ENCODE measurements at places on chromosomes 16 and 17.
A peak's percentile ranks its signal among the peaks of the same experiment; 100 is the strongest.

GRCh38 chr16:47848421-47849109 lies 307.2 kb downstream of the ABCC12 start:
- no peak for DNase-seq

- DNase-seq = no peak
Measured at GRCh38 chr16:17944345-17944744, 392.2 kb downstream of the NPIPA8 start.

DNA sequence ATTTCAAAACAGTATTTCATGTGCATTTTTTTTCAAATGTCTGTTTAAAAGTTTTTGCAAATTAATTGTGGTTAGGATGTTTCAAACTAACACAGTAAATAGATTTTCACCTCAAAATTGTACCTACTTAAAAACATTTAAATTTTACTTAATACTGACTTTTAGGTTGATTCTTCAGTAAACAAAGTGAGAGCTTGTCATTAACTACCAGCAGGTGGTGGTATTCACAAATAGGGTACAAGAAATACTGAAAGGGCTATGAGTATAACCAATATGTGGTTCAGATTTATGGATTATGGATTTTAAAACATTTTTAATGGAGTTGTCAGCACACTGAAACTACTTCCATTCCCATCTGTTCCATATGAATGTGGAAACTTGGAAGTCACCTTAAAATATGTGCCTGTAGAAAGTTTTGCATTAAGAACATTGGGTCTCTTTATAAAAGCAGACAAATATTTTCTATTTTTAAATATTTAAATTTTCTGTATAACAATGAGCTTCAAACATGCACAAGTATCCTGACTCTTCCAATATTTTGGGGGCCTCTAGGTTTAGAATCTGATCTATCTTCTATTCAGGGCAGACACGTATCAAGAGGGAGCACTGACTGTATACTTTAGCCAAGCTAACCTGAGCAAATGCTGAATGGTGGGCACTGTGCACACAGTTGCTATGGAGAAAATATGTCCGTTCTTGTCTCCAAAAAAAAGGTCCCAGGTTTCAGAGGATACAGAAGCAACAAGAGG lies 155.6 kb downstream of the SNX11 start:
- DNase-seq = no peak

DNA sequence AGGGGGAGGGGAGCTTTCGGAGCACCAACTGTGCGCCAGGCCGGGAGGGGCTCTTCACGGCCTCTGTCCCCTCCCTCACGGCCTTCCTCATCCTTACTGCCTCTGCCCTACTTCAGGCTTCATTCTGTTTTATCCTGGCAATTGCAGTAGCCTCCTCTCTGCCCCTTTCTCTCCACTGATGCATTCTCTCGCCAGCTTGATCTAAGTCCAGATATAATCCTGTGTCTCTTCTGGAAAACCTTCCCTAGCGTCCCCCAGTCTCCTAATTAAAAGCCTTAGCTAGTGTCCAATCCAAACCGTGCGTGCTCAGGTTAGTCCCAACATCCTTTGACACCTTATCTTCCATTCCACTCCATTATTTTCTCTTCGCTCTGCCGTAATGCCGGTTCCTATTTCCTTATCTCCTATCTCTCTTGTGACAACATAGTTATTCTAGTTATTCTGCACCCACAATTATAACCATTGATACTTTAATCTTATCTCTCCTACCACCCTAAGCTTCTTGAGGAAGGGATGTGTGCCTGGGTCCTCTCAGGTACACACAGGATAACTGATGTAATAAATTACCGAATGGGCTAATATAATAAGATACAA lies 869 bp downstream of the ZNF48 start:
- no peak for DNase-seq

GRCh38 chr16:77564791-77565390 lies 130.1 kb upstream of the ADAMTS18 start:
- no peak for DNase-seq

GRCh38 chr16:27779641-27780164 lies 229.8 kb downstream of the KATNIP start:
- DNase-seq = no peak

DNA sequence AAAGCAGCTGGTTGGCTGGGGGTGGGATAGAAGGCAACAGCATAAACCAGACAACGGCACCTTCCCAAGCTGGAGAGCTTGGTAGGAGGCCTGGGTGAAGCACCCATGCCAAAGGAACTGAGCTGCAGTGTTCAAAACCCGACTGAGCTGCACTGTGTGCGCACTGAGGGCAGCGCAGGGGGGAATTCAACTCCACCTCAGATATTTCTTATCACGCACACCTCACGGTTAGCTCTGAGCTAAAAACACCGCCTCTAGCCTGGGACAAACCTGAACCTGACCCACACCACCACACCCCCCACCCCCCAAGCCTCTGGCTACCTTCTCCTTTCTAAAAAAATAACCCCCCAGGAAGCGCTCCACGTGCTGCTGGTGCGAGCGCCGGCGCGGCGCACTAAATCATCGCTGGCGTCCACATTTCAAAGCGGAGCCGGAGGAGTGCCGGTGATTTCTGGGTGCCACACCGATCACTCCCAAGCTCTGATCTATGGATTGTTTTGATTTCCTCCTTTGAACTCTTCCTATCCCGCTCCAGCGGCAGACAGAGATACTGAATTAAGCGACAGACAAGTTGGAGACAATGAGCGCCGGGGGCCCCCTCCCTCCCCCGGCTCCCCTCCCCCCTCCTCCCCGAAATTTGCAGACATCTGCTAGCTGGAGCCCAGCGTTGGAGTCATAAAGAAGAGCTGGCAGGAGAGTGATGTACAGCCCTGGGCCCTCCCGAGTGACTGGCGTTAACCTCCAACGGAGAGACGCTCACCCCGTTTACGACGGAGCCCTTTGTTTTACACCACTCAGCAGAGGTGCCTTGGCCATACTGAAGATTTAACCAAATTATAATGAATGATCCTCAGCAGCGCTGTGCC lies 85.0 kb downstream of the NOG start:
- DNase-seq = no peak

DNA sequence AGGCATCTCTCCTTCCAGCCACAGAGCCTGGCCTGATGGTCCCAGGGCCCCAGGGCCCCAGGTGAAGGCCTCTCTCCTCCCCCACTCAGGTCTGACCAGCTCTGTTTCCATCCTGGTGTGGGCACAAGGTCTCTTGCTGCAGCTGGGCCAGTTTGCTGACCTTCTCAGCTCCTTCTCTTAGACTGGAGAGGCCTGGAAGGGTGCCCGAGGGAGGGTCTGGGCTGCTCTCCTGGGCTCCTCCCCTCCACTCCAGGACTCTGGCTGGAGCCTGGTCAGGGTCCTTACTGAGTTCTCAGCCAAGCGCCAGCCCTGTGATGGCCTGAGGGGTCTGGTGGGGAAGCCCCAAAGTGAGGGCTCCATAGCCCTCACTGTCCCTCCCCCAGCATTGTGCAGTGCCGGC lies 12.4 kb downstream of the SOCS3 start:
- no peak for DNase-seq

GRCh38 chr17:75572713-75573539 lies 14.7 kb upstream of the MYO15B start:
- DNase-seq = no peak

DNA sequence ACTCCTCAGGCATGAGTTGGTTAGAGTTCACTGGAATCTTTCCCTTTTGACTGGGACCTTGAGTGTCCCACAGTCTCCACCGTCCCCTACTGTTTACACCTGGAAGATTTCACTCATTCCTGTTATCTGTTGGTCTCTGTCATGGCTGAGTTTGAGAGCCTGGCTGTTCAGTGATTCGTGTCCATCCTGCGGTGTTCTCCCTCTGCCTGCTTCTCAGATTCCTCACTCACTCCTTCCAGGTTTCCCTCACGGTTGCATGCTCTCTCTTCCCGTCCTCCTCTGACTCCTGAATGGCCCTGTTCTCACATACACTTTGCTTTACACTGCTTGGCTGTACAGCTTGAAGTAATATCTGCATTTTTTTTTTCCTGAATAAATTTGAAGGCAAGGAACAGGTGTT lies 24.5 kb downstream of the OR1D5 start:
- no peak for DNase-seq

GRCh38 chr16:26963109-26963508 lies 103.6 kb upstream of the C16orf82 start:
- DNase-seq = no peak

DNA sequence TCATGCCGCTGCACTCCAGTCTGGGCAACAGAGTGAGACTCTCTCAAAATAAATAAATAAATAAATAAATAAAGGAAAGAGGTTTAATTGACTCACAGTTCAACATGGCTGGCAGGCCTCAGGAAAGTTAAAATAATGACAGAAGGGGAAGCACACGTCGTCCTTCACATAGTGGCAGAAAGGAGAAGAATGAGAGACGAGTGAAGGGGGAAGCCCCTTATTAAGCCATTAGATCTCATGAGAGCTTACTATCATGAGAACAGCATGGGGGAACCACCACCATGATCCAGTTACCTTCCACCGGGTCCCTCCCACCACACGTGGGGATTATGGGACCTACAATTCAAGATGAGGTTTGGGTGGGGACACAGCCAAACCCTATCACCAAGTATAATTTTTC lies 54.5 kb downstream of the PAFAH1B1 start:
- DNase-seq = no peak

DNA sequence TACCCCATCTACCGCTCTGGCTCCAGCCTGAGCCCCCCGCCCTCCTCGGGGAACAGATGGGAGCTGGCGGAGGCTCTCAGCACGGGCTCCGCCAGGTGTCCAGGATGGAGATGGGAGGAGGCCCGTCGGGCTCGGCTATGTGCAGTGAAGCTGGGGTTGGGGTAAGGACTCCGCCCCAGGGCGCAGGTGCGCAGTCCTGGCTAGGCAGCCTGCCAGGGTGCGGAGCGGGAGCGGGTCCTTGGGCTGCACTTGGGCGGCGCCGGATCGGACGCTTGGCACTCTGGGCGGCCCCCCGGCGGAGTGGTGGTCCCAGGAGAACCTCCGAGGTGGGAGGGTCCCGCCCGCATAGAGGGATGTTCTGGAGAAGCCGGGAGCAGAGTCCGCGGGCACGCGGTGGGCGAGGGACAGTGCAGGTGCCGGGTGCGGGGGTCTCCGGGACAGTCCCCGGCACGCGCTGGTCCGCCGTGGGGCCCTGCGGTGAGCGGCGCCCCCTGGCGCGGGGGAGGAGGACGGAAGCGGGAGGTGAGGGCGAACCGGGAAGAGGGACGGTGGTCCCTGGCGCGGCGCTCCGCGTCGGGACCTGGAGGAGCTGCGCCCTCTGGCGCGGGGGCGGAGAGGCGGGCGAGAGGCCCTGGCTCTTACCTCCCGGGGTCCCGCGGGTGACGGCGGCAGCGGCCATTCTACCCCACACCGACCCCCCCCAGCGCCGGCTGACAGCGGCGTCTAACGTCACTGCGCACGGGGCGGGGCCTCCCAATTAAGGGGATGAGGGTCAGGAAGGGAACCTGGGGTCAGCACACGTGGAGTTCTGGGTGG lies at the start of gene CAMTA2:
TSS of gene CAMTA2 (minus strand) at position 725 of the 816 bp plus-strand sequence. CDS start 1,453 bp downstream, outside the sequence.
- DNase-seq = peak; percentile 58

- no peak for DNase-seq
Measured at GRCh38 chr16:89123831-89124100, 30.1 kb downstream of the ACSF3 start.

DNA sequence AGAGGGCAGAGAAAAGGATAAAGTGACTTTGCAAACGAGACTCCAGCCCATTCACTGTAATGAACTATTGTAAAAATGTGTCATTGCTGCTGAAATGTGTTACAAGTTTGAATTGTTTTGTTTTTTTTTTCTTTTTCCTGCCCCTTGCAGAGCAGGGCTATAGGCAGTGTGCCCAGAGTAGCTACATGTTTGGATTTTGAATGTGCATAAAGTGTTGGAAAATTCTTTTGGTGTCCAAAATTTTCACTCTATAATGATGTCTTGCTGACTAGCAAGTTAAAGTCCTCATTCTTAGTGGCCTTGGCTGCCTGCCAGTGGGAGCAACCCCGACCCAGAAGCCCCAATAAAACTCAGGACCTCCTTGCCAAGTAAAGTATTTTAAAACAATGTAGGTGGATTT lies 66.5 kb downstream of the IGF2BP1 start:
- no peak for DNase-seq

GRCh38 chr17:80047176-80047575 lies 10.7 kb downstream of the CCDC40 start:
- DNase-seq = no peak

DNA sequence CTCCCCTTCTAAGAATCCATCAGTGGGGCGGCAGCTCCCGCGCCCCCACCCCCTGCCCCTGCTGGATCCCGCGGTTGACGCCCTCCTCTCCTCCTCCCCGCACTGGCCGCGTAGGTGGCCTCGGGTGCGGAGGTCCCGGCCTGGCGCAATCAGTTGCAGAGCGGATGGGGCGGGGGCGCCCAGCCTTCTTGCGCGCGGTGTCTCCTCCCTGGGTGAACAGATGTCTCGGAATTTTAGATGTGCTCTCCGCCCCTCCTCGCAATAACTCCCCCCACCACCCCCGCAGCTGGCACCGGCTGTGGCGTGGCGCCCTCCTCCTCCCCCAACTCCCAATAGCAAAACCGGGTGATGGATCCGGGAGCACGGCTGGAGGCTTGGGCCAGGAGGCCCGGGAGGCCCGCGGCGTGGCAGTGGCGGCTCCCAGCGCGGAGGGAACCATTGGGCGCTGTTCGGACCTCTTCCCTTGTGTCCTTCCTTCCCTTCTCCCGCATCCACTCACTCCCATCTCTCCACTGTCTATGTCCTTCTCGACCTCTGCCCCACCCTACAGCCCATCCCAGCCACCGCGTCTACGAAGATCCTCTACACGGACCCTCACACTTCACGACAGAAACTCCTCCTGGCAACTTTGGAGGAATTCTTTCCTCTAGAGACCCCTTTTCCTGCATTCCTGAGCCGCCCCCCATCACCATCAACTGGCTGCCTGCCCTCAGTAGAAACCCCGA lies 11.0 kb downstream of the NEUROD2 start:
- DNase-seq = no peak
